ENCODE measurements at places on chromosomes 5 and 9. TPM values are rescaled to one million over a fixed set of nuclear protein-coding genes. Genes with fewer than 3 reads are reported as not detected.

Gene GRIN1
- total RNA-seq: not detected

Gene LYSMD3
- total RNA-seq: 24.5 TPM

Gene THBS4
- total RNA-seq: 0.87 TPM

Gene GABRA6
- total RNA-seq: not detected

Gene MARCOL
- not detected for total RNA-seq
